Left cardiac atrium (tissue), 4 donors: ENCODE measurements at places on chromosomes 4 and X. TPM values are rescaled to one million over a fixed set of nuclear protein-coding genes. Genes with fewer than 3 reads are reported as not detected.

Gene CSN1S1
- 3.2 TPM for total RNA-seq

Gene SLITRK4
- 0.85 TPM for total RNA-seq

Gene PNMA5
- total RNA-seq: 0.06 TPM

Gene CENPVL2
- not detected for total RNA-seq

Gene SUPT20HL2
- total RNA-seq: not detected

Gene HPSE
- total RNA-seq: 2.3 TPM

Gene NKX3-2
- total RNA-seq: not detected

Gene RHOXF2
- total RNA-seq: not detected

Gene RAB39B
- total RNA-seq: 0.24 TPM

Gene CT45A3
- not detected for total RNA-seq

Gene PABPC1L2A
- not detected for total RNA-seq

Gene SLC2A9
- total RNA-seq: 12.4 TPM

Gene TRPC3
- 0.15 TPM for total RNA-seq

Gene USP51
- total RNA-seq: 2.4 TPM

Gene PRSS12
- 0.50 TPM for total RNA-seq

Gene TLR3
- 8.6 TPM for total RNA-seq

Gene ARAP2
- 4.8 TPM for total RNA-seq

Gene GAGE12J
- total RNA-seq: not detected

Gene FAM184B
- not detected for total RNA-seq

Gene AKAP14
- total RNA-seq: not detected

Gene TMEM154
- total RNA-seq: 4.4 TPM

Gene ZNF630
- total RNA-seq: 1.7 TPM

Gene GRSF1
- total RNA-seq: 79.7 TPM

Gene PABPC1L2B
- not detected for total RNA-seq

Gene TSPAN6
- 8.0 TPM for total RNA-seq

Gene MAOA
- 102 TPM for total RNA-seq

Gene CCNA2
- 1.7 TPM for total RNA-seq

Gene GABRE
- total RNA-seq: 20.8 TPM

Gene TLR2
- total RNA-seq: 15.9 TPM

Gene AGTR2
- 0.41 TPM for total RNA-seq

Gene USP17L18
- total RNA-seq: not detected

Gene HSD17B10
- total RNA-seq: 98.9 TPM

Gene SMR3B
- total RNA-seq: not detected

Gene TBC1D14
- total RNA-seq: 35.9 TPM

Gene VSIG1
- total RNA-seq: not detected

Gene GPR173
- 1.3 TPM for total RNA-seq

Gene SLC4A4
- 18.6 TPM for total RNA-seq
